Fibroblast of skin of right quadriceps (primary cell): ENCODE measurements at places on chromosomes 12 and 14.

GRCh38 chr12:106080041-106080790 is 58.5 kb downstream of the NUAK1 start:
- DNase-seq: peak; percentile 95

GRCh38 chr14:35534208-35534872 is 376 bp downstream of the INSM2 start:
- peak; percentile 13 for DNase-seq

- DNase-seq: no peak
These were observed 15.0 kb downstream of the BAG5 start for GRCh38 chr14:103547455-103547940.

- peak; percentile 61 for DNase-seq
These were observed 121.9 kb downstream of the PDE3A start for GRCh38 chr12:20490213-20490612.

GRCh38 chr12:54292083-54292930 is 8.5 kb downstream of the NFE2 start:
- no peak for DNase-seq

DNA sequence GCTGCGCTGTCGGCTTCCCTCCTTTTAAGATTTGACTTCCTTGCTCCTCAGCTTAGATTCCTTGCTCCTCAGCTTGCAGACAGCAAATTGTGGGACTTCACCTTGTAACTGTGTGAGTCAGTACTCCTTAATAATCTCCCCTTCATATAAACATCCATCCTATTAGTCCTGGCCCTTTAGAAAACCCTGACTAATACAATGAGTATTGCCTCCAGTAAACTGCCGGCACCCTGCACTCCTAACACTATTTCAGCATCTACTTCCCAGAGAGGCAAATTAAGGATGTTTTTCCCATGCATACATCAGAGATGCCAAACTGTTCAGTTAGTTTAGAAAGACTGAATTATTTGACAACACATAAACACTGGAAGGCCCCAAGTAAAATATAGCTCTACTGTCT is 611.3 kb upstream of the TMEM132C start:
- peak; percentile 91 for DNase-seq

- DNase-seq: peak; percentile 22
These were observed 41.4 kb downstream of the PTGER2 start for GRCh38 chr14:52355526-52355925.

DNA sequence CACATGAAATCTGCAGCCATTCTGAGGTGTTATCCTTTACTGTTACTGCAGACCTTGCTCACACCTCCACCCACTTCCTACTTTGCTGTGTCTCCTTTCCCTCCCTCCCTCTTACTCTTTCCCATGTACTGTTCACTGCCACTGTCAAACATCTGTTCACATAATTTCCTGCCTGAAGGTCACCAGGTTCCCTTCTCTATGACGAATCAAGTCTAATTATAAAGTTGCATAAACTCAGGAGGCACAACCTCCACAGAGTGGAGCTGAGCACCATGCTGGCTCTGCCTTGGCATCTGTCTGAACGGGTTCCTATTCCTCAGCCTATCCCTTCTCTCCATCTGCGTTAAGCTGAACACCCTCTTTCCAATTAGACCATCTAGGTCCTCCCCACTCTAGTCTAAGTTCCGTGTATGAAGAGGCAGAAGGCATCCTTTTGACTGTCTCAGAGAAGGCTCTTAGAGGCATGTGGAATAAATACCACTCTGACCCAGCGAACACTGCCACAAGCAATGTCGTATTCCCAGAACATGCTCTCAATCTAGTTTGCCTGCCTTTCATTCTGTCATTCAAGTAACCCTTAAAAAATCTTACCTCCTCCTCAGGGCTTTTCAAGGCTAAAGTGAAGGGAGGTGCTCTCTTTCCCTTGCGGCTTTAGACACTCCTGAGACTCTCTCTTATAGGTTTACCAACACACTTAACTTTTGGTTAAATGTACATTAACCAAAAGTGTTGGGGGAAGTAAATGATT is 48.7 kb downstream of the ACADS start:
- DNase-seq: no peak

- peak; percentile 98 for DNase-seq
These were observed 235.2 kb downstream of the PCNX1 start for GRCh38 chr14:71142375-71143038.

- DNase-seq: no peak
These were observed 34.2 kb upstream of the C14orf180 start for GRCh38 chr14:104545151-104545941.

GRCh38 chr14:72366619-72367018 is 434.4 kb downstream of the RGS6 start:
- no peak for DNase-seq

DNA sequence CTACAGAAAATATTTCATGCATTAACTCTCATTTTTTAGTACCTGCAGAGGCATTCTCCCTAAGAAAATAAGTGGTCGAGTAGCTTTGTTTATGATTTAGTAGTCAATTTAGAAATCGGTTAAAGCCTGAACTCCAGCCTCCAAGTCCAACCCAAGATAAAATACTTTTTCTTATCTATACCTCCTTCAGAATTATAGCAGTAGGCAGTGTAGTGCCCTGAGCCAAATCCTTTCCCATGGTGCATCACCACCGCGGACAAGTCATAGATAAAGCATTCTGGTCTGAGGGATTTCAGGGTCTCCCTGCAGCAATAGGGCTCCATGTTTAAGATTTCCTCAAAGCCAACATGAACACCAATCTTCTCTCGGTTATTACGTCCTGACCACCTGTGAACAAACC is 30.5 kb downstream of the USP44 start:
- no peak for DNase-seq

DNA sequence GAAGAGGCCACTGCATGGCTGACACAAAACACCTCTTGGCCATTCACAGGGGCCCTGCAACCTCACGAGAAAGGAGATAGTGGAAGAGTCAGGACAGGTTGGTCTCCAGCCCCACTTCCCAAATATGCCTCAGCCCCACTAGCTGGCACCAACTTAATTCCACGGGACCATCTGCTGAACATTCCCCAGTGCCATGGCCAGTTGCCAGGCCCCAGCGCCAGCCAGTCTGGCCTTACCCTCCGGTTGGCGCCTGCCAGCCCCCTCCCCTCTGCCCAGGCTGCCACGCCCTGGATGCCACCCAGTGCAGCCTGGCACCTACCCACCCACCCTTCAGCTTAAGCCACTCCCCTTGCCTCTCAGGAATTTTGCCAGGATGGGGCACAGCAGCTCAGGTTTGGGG is 21.2 kb upstream of the HSPB8 start:
- no peak for DNase-seq

GRCh38 chr12:54840244-54840865 is 14.0 kb upstream of the MUCL1 start:
- no peak for DNase-seq

- DNase-seq: no peak
These were observed 9.8 kb downstream of the CCDC63 start for GRCh38 chr12:110856542-110856941.
